ENCODE measurements at places on chromosomes 3 and 15.

- DNase-seq: no peak
These were observed 37.1 kb downstream of the MAP3K13 start for GRCh38 chr3:185399737-185400667.

- DNase-seq: no peak
These were observed 727.8 kb downstream of the GBE1 start for GRCh38 chr3:81033684-81034083.

DNA sequence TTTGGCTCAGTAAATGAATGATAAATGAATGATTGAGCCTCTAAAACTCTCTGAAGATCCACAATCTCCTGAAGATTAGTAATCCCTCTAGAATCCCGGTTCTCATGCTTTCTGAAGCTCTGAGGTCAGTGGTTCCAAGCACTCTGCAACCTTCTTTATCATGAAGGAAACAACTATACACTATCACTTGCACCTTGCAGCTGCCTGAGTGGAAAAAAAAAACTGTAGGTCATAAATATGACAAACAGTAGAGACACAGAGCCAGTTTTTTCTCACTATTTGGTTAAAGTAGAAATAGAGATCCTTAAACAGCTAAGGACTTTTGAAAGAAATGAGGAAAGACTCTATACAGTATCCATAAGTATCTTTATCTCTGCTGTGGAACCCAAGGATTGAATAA lies 122.0 kb upstream of the CRBN start:
- DNase-seq: no peak

- DNase-seq: no peak
These were observed 40.6 kb downstream of the ACAD9 start for GRCh38 chr3:128919988-128920387.

DNA sequence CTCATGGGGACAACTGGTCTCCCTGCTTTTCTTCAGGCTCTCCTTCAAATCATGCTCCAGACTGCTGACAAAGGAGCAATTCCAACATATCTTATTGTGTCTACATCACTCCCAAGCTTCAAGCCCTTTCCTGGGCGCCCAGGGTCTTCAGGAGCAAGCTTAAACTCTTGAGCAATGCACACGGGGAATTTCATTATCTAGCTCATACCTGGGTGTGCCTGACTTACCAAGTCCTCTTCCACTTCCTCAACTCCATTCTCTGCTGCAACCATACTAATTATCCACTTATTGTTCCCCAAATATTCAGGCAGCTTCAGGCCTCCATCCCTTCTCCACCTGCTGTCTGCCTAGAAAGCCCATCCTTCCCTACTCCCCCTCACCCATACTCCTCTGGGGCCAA lies 50.6 kb downstream of the B3GNT5 start:
- no peak for DNase-seq

GRCh38 chr3:47410417-47410720 lies 29.5 kb downstream of the PTPN23 start:
- no peak for DNase-seq

- DNase-seq: no peak
These were observed 579.4 kb downstream of the SI start for GRCh38 chr3:164498917-164499316.

DNA sequence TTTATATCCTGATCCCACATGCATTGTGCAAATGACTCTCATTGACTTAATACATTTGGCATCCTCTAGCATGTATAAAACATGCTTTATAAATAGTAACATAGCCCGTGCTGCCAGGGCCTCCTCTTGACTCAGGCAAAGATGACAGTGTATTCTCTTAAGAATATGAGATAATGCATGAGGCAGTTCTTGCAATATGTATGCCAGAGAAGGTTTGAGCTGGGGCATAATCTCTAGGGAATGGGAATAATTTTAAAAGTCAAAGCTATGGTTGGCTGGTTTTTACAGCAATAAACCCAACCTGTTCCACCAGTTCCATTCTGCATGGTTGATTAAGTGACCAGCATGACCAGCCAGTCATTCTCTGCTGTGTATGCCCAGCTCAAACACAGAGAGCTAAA lies 179.0 kb upstream of the PFN2 start:
- DNase-seq: no peak

DNA sequence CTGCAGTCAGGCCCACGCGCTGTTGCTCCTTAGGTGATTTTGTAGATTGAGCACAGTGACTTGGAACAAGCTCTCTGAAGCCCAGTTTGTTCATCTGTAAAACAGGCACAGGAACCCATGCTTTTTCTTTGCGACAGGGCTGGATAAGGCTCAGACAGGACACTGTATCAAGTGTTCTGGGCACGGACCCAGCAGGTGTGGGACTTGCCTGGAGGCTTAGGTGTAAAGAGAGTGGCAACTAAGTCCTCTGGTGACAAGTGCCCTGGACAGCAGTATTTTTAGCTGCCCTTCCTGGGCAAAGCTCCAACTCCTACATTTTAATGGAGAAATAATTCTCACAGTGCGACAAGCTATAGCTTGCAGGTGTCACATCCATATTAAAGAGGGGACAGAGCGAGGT lies 32.2 kb downstream of the CD276 start:
- no peak for DNase-seq

- DNase-seq: no peak
These were observed 15.7 kb upstream of the VEPH1 start for GRCh38 chr3:157518881-157519280.

- no peak for DNase-seq
These were observed 66.9 kb upstream of the CSPG5 start for GRCh38 chr3:47645551-47645950.

GRCh38 chr3:50010959-50011358 lies 71.0 kb downstream of the RBM6 start:
- DNase-seq: no peak

GRCh38 chr15:72156928-72157327 lies 38.7 kb downstream of the SENP8 start:
- no peak for DNase-seq

GRCh38 chr3:45763303-45763675 lies 33.0 kb downstream of the SLC6A20 start:
- DNase-seq: no peak

- no peak for DNase-seq
These were observed 53.0 kb downstream of the KLHL6 start for GRCh38 chr3:183502237-183503181.

DNA sequence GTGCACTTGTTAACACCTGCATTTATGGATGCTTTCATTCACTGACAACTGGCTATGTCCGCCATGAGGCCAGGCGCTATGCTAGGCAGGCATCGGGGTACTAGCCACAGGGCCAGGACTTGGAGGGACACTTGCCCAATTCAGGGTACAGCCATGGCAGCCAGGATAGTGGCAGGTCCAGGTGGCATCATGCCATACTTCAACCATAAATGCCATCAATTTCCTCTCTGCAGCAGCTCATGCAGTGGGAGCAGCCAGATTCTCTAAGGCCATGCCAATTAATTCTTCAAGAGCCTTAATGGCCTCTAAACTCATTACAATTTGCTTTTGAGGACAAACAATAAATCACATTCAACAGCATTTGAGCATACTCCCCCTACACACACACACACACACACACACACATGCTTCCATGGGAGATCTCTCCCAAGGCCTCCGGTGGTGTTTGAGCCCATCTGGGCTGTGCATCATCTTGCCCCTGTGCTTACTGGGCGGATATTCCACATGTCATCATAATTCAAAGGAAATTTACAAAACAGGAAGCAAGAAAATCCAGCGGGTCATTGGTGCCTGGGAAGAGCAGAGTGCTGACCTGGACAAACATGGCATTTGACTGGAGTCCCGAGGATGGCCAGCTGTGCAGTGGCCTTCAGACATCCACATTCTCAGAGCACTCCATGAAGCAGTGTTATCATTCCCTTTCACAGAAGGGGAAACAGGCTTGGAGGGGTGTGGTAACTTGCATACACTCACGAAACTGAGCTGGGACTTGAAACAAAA lies 109.1 kb downstream of the IQSEC1 start:
- no peak for DNase-seq

DNA sequence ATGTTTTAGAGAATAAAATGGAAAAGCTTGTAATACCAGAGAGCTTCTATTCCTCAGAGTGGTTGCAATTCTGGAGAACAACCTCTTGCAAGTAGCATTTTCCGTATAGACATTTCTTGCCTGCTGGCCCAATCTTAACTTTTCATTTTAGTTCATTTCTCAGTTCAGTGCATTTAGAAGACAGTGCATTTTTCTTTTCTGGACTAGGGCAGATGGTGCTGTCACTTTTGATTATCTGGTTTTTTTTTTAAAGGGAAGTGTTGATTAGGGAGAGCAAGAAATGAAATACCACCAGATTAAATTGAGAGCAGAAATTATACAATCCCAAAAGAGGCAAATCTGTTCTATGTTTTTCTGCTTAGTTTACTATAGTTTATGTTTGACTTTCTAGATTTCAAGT lies 172.7 kb downstream of the GHSR start:
- DNase-seq: no peak

- DNase-seq: no peak
These were observed 54.1 kb downstream of the ITGB5 start for GRCh38 chr3:124832782-124833709.

GRCh38 chr3:158111861-158112260 lies 2.0 kb downstream of the RSRC1 start:
- no peak for DNase-seq

DNA sequence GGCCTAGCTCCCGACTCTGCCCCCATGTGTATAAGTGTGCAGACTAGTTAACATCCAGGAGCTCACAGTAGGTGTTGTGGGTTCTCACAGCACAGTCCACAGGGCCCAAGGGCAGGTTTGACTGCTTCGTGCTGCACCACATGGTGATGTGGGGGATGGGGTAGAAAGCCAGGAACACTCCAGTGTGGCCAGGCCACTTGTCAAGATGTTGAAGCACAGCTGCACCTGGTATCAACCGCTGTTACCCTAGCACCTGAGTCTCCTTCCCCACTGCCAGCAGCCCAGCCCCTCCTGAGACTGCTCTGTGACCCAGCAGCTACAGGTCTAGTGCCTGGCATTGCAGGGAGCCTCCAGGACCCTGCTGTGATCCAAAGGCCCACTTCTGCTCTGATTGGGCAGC lies 53.4 kb downstream of the CHDH start:
- no peak for DNase-seq

DNA sequence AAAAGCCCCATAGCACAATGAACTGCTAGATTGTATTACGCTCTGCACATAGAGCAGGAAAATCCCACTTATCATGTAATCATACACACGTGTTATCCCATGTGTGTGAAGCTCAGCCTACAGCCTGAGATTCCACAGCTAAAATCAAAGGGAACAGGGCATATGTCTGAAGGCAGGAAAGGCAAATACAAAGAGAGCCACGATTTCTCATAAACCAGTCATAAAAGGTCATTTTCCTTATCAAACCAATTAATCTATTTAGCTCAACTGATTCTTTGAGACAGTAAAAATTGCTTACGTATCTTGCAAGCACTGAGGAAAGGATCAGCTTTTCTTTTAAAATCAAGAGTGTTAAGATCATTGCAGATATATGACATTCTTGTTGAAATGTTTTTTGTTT lies 199.5 kb upstream of the TBL1XR1 start:
- DNase-seq: no peak

- no peak for DNase-seq
These were observed 5.7 kb downstream of the SLC38A3 start for GRCh38 chr3:50210510-50211367.

DNA sequence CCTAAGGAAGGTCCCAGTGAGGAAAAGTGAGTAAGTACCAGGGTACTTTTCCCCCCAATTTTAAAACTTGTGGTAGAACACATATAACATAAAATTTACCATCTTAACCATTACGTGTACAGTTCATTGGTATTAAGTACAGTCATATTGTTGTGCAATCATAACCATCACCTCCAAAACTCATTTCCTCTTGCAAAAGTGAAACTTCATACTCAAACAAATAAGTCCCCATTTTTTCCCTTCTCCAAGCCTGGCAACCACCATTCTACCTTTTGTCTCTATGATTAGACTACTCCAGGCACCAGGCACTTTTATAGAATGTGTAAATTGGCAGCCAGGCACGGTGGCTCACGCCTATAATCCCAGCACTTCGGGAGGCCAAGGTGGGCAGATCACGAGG lies 12.2 kb downstream of the PRC1 start:
- DNase-seq: no peak

GRCh38 chr3:97899331-97899730 lies 72.9 kb downstream of the RIOX2 start:
- no peak for DNase-seq

DNA sequence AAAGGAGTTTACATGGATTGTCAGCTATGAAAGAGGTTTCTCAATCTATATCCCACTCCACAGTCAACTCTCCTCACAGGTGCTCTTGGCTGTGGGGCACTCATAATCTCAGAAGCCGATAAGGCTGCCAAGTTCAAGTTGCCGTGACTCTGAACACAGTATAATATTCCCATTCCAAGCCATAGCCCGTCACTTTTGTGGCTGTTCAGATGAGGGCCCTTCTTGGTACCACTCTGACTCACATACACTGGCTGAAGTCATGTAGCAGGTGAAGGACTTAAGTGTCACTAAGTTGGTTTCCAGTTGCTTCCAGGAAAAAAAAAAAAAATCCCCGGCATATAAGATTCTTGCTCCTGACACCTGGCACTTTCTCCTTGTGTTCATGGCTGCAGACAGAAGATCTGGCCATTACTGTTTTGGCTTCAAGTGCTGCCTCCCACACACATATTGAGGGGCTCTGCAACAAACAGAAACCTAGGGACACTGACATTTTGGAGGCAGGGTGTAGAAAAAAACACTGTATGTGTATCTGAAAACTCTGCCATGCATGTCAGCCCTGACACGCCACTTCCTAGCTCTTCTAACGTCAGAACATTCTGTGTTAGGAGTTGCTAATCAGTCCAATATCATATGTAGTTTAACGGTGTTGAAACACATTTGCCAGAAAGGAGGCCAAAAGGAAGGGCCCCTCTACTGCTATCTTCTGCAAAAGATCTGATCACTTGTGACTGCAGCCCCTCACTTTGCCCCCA lies 170.2 kb upstream of the ICE2 start:
- DNase-seq: no peak

DNA sequence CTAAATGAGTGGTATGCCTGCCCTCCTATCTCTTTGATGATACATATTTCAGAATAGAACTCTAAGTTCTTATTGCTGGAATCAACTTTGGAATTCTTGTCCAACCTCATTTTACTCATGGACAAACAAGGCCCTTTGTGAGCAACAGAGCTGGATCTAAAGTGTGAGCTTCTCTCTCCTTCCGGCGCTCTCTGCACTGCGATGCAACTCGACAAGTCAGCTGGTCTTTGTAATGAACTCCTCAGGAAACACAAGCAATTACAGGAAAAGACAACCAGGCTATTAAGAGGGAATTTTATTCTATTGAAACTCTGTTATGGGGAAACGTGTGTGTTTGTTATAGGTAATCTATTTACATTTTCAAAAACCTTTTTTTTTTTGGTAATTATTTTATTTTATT lies 20.3 kb upstream of the NRROS start:
- no peak for DNase-seq

DNA sequence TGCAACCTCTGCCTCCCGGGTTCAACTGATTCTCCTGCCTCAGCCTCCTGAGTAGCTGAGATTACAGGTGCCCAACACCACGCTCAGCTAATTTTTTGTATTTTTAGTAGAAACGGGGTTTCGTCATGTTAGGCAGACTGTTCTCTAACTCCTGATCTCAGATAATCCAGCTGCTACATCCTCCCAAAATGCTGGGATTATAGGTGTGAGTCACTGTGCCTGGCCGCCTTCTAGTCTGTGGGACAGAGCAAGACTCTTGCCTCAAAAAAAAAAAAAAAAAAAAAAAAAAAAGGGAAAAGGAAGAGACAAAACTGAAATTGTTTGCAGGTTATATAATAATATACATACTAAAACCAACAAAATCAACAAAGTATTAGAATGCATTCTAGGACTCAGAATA lies 215.2 kb downstream of the PCCB start:
- DNase-seq: no peak

GRCh38 chr15:52718551-52718950 lies 39.4 kb upstream of the ATOSA start:
- DNase-seq: no peak
